Hindlimb muscle (tissue), 1 donor: ENCODE measurements at places on chromosomes 11 and 22. TPM values are rescaled to one million over a fixed set of nuclear protein-coding genes. Genes with fewer than 3 reads are reported as not detected.

The TRPC6 gene
- 13.3 TPM for polyA plus RNA-seq

The MYBPC3 gene
- polyA plus RNA-seq: 0.49 TPM

The SLC15A3 gene
- polyA plus RNA-seq: 27.9 TPM

The SOX10 gene
- 4.2 TPM for polyA plus RNA-seq

The MS4A7 gene
- polyA plus RNA-seq: 15.1 TPM

The CDC45 gene
- 7.4 TPM for polyA plus RNA-seq
